EL (cell line): ENCODE measurements at places on chromosomes 3 and 15.

DNA sequence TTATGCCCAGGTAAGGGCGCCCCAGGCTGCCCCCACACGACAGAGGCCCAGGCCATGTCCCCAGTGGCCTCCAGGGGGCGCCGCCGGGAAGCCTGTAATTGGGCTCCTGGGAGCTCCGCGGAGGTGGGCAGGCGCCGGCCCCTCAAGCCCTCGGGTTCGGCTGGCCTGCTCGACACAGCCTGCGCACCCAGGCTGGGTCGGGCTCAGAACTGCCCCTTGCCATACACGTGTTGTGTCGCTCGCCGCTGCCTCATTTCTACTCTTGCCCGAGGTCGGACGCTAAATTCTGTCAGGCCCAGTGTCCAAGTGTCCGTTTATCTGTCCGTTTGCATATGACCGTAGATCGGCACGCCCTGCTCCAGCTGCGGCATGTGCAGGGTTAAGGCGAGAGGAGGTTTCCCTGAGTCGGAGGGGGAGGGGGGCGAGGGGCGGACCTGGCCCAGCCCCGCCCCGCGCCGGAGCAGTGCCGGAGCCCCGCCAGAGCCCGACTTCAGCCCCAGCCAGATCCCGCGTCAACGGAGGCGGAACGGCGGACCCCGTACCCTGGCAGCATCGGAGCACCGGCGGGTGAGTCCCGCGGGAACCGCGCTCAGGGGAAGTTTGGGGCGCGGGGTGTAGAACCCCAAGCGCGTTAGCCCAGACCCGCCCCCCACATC, at the start of gene KLHDC8B:
KLHDC8B (plus strand) TSS at position 480 of the 656 bp plus-strand sequence. CDS start 1,172 bp downstream, outside the sequence.
- peak; percentile 85 for DNase-seq

DNA sequence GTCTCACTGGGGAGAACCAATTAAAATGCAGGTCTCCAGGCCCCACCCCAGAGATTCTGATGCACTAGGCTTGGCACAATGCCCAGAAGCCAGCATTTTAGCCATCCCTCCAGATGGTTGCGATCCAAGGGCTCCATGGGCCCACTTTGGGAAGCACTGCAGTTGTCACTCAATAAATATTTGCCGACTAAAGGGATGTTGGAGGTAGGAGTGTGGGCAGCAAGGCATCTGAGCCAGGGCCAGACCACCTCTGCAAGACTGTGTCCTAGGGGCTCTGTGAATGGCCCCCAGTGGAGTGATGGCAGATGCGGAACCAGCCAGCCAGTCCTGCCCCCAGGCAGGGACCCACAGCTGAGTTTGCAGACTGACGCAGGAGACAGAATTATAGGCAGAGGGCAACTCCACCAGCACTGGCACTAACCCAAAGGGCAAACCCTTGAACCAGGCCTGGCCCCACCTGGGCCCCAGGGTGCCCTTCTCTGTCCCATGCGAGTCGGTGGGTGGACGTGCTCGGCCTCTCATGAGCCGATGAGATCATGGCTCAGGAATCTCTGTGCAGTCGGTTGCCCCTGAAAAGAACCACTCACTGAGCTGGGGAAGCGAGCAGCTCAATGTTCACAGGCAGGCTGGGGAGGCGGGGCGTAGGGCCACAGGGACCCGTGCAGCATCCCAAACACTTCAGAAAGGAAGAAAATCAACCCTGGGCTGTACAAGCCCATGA, 49.7 kb downstream of the SEMA5B start:
- peak; percentile 93 for DNase-seq

- DNase-seq = no peak
Measured at GRCh38 chr3:51773529-51774056, 5.4 kb downstream of the IQCF6 start.

GRCh38 chr15:51111061-51111460, 16.4 kb upstream of the TNFAIP8L3 start:
- DNase-seq = peak; percentile 26

GRCh38 chr3:157836022-157836421, 270.2 kb downstream of the SHOX2 start:
- no peak for DNase-seq

- no peak for DNase-seq
Measured at GRCh38 chr3:54962200-54962599, 34.3 kb upstream of the LRTM1 start.

DNA sequence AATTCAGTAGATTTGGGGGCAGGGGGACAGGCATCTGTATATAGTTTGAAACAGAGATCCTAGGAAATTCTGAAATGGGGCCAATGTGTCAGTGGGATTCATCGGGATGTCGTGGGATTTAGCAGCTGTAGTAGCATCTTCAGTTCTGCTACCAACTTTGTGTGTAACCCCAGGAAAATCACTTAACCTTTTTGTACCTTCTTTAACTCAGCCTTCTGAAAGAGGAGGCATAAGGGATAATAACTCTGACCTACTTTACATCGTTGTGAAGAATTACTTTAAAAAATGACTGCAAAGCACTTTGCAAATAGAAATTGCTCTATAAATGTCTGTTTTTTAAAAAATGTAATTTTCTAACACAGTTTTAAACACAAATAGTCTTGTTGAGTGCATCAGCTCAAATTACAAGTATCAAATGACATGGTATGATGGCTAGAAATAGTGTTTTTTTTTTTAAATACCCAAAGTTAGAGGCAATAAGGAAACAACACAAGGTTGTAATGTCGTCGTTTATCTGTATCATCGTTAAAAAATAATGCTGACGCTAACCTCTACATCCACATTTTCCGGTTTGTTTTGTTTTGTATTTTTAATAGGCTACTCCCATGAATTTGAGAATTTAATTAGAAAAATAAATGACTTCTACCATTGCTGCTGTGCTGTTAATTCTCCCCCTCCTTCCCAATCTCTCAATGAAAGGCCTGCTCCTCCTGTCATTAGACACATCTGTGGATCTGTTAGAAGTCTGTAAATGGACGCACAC, 338.5 kb downstream of the PTPRG start:
- no peak for DNase-seq

DNA sequence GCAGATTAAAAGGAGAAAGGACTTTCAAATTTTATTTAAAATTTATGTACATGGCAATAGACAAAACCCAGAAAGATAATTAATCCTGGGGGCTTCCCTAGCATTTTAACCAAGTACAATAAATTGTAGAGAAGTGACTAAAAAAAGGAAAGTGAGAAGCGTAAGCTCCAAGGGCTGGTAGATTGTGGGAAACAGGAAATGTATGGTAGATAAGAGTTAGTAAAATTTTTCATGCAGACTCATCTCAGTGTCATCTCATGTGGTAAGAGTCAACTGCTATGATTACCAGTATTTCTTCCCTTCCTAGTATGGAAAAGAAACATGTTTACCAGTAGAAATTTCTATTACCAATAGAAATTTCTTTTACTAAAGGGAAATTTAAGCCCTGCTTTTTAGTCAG, 464.3 kb upstream of the AGTR1 start:
- DNase-seq = peak; percentile 65

DNA sequence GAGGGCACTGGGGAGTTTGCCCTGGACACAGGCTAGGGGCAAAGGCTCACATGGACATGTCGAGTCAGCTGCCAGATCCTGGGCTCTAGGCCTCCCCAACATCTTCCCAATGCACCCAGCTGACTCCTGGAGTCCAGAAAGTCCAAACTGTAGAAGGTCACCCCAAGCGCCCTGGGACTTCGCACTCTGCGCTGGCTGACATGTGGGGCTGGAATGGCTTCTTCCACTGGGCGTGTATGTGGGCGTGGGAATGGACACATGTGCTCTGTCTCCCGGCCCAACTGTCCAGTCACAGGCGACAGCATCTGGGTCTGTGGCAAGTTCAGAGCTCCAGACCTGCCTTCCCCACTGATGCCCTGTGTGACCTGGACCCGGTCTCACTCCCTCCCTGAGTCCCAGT, 13.2 kb upstream of the FURIN start:
- DNase-seq = no peak

DNA sequence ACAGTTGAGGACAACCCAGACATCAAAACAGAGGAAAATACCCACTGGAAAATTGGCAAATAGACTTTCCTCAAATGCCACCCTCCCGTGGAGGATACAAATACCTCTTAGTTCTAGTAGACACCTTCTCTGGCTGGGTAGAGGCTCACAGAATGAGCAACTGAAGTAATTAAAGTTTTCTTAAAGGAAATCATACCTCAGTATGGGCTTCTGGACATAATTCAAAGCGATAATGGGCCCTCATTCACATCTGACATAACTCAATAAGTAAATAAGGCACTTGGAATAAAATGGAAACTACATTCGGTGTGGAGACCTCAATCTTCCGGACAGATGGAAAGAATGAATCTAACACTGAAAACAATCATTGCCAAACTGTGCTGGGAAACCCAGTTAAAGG, 115.2 kb upstream of the PLCL2 start:
- DNase-seq = no peak

DNA sequence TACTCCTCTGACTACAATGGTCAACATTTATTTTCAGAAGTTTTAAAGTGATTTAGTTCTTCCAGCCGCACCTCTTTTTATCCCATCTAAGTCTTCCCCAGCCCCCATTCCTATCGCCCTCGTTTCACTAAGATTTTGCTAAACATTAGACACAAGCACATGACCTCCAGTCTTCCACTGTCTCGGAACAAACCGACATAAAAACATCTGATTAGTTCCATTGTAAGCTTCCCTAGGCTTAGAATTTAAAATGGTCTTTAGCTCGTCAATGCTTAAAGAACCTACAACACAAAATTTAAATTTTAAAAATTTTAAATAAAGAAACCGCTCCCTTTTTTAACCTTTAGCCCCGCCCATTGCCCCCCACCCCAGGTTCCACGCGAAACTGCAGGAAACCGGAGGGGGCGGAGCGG, 284 bp upstream of the TSC22D2 start:
- DNase-seq = peak; percentile 71

DNA sequence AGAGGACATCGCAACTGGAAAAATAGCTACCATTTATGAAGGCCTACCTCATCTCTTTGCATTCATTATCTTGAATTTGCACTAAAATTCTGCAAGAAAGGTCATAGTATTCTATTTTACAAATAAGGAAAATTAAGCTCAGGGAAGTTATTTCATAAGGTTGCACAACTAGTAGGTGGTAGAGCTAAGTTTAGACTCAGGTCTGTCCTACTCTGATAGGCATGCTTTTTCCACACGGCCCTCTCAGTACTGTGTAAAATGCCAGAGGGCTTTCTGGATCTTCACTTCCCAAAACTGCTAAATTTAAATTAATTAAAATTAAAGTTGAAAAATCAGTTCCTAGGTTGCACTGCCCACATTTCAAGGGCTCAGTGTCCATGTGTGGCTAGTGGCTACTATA, 18.3 kb downstream of the MAP2K1 start:
- no peak for DNase-seq

- no peak for DNase-seq
Measured at GRCh38 chr3:194395778-194396538, 3.1 kb downstream of the GP5 start.

- DNase-seq = peak; percentile 98
Measured at GRCh38 chr15:51874751-51875644, 45.5 kb downstream of the TMOD3 start.

DNA sequence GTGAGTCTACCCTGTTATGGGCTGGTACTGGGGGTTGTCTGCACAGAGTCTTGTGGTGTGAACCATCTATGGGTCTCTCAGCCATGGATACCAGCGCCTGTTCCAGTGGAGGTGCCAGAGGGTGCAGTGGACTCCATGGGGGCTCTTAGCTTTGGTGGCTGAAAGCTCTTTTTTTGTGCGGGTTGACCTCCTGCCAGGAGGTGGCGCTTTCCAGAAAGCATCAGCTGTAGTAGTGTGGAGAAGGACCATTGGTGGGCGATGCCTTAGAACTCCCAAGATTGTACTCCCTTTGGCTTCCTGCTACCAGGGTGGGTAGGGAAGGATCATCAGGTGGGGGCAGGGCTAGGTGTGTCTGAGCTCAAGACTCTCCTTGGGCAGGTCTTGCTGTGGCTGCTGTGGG, 602.6 kb downstream of the RSL24D1 start:
- no peak for DNase-seq

GRCh38 chr3:79808515-79808914, 40.7 kb upstream of the ROBO1 start:
- DNase-seq = no peak

- no peak for DNase-seq
Measured at GRCh38 chr15:77632534-77633133, at the start of gene LINGO1. Gene LINGO1, minus strand, starts transcription at chr15:77632912. Its CDS starts 597 bp downstream, at chr15:77632315.

DNA sequence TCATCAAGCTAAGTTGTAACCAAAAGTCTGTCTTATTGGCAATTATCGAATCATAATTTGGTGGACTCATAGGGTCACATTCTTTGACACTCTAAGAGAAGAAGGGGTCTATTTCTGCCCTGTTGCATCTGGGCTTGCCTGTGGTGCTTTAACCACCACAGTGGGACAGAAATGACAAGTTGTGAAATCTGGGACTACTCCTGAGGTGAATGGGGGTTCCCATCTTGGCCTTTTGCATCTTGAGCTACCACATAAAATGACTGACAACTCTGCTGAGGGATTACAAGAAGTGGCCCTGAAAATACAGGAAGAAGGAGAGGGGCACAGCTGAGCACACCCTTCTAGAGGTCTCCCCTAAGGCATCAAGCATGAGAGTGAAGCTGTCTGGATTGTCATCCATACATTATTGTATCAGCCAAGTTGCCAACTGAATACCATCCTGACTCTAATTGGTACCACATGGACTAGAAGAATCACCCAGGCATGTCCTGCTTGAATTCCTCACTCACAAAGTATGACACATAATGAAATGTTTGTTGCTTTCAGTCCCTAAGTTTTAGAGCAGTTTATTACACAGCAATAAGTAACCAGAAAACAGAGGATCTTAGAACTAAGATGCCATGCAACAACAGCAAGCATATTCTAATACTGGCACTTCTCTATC, 306.5 kb downstream of the ROBO1 start:
- DNase-seq = peak; percentile 21

DNA sequence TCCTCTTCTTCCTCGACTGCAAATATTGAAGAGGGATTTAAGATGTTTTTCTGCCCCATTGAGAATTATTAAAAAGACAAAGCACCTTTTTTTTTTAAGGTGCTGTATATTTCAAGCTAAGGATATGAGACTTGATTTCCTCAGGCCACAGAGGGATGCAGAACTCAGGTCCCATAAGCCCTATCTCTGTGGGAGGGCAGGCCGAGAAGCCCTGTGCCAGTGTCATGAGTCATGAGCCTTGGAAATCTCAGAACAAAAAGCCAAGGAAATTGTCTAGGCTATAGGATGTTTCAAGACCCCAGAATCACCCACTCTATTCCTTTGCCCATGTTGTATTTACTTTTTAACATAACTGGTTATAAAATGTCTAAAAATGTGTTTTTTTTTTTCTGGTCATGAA, 7.3 kb downstream of the ESYT3 start:
- peak; percentile 62 for DNase-seq

GRCh38 chr3:182436547-182436946, 356.8 kb upstream of the ATP11B start:
- no peak for DNase-seq

DNA sequence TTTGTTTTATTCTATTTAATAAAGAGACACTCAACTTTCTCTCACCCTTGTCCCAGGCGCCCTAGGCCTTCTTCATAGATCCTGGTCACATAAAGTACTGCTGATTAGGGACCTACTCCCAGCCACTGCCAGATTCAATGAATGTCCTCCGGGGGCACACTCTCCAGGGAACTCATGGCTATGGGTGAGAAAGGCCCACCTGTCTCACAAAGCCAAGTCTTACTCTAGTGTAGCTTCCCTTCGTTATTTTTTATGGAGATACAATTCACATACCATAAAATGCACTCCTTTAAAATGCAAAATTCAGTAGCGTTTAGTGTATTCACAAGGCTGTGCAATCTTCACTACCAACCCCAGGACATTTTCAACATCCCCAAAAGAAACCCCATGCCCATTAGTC, 87.8 kb downstream of the ADCY5 start:
- DNase-seq = no peak
